Upper lobe of right lung (tissue), 1 donor: ENCODE measurements at places on chromosomes 6 and 20.

DNA sequence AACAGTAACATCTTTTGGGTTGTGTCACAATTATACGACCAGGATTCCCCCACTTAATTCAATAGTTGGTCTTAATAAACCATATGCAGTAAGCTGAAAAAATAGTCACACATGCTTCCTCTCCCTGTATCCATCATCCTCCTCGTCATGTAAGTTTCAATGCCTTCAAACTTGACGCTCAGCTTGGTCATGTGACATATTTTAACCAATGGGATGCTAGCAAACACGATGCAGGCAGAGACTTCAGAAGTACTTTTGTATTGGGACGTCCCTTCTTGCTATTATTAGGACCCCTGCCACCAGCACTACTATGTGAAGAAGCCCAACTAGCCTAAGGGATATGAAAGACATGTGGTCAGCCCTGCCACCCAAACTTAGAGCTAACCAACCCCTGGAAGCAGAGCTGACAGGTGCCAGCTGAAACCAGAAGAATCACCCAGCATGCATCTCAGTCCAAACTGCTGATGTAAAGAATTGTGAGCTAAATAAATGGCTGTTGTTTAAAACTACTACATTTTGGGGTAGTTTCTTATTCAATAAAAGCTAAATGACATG, 49.3 kb downstream of the CGA start:
- no peak for DNase-seq

- no peak for DNase-seq
Measured at GRCh38 chr6:14447240-14447639, 329.7 kb downstream of the CD83 start.

DNA sequence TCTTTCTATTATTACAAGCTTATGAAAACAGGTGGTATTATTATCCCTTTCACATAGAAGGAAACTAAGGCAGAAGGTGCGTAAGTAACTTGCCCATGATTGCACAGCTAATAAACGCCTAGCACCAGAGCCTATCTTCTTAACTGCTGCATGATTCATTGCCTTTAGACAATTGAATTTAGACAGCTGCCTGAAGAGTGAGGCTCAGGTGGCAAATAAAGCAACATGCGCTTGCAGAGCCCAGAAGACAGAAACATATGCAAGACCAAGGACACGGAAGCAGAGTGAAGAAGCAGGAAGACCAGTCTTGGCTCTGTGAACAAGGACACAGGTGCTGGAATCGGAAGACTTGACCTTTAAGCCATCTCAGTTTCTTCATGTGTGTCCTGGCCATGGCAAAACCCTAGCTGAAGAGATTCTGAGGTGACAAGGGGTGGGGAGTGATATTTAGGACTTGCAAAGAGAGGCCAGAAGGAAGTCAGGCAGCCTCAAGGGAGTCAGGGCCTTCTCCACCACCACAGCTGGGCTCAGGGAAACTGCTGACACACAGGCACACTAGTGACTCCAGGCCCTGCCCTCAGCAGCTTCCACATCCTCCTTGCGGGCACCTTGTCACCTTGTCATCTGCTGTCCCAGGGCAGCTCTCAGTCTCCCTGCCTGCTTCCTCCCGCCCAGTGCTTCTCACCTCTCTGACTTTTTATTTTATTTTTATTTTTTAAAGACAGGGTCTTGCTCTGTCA, 91.7 kb upstream of the SLC22A16 start:
- DNase-seq: no peak

DNA sequence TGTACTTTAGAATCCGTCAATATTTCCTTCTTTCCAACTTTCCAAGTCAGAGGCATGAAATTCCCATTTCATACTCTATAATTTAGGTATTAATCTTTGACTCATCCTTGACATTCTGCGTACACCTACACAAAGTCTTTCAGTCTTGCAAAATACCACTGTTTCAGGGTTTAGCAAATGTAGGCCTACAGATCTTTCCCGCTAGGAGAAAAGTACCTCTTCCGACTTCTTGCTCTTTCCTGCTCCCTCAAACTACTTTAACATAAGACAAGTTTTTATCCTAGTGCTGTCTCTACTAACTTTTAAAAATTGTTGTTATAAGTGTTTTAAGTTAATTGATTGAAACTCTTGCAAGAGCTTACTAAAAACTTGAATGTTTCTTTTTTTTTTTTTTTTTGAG, 18.3 kb upstream of the PHACTR1 start:
- no peak for DNase-seq

DNA sequence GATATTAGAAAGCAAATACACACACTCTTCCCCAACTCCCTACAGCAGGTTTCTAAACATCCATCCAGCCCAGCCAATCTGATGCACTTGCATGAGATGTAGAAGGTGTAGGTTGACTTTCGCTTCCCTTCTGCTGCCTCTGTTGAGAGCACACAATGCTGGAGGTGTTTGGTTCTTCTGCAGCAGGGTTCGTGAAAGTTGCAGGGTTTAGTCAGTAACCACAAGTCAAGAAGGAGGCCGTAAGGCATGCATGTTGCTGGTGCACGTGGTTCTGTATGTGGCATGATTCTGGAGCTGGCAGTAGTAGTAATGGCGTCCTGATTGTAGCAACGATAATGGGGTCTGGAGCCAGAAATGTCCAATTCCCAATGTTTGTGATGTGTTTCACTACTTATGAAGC, 53.0 kb downstream of the DEK start:
- no peak for DNase-seq

- DNase-seq: peak; percentile 66
Measured at GRCh38 chr6:138162111-138162954, 594 bp downstream of the ARFGEF3 start.

DNA sequence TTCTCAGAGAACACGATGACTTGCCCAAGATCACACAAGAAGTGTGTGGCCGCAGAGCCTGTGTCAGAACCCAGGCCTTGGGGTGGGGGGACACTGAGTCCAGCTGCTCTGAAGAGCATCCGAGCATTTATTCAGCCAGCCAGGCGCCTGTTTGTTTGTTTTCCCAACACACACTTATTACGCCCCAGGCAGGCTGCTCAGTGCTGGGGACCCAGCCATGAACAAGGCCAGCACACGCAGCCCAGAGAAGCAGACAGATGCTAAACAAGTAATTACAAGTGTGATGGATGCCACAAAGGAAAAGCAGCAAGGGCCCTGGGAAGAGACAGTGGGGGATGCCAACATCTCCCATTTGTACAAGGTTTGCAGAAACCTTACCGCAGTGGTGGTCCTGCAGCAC, 19.4 kb upstream of the SIRPA start:
- no peak for DNase-seq

DNA sequence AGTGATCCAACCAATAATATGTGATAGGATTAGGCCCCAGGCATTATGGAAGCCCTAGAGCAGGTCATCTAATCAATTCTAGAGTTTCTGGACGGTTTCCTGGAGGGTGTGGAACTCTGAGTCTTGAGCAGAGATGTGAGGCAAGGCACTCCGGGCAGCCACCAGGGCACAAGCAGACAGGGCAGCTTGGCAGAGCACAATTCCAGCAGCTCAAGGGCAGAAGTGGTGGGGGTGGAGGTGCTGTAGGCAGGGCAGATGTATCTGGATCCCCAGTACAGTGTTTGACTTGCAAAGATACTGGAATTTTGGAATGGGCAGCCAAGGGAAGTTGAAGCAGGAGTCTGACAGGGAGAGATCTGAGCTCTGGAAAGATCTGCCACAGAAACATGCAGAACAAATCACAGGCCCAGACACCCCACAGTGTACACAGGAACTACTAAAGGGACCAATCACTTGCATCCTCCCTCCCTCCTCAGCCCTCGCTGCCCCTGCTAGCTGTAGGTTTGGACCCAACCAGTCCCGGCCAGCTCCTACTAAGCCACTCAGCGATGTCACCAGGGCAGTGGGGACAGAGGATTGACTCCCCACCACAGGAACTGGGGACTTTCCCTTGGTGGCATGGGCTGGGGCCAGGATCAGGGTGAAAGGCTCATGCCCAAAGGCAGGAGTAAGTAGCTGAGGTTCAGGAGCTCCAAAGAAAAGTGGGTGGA, 47.0 kb downstream of the TFEB start:
- DNase-seq: no peak

DNA sequence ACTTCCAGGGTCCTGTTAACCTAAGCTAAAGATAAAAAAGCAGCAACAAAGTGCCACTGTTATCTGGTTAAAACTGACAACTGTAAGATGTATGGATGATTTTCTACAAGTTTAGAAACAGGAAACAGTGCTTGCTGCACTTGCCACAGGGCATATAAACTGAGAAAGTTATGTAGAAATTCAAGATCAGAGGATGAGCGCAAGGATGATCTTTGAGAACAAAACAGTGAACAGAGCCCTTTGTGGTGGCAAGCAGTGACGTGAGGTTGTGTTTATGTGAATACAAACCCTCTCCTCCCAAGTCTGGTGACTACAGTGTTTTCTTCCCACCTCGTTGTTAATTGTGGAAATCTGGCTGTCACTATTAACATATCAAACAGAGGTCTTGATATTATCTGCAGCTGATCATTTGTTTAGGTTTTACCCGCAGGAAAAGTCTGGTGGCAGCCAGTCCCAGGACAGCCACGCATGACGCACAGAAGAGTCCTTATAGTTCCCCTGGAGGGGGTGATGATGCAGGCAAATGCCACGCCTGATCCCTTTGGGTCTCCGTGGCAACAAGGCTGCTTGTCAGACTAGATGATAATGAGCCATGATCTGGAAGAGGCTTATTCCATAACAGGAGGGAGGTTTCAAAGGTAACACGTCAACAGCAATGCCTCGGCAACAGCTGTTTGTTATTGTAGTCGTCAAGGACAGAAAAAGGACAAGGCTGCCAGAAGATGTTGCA, 43.1 kb upstream of the TNFAIP3 start:
- DNase-seq: no peak

DNA sequence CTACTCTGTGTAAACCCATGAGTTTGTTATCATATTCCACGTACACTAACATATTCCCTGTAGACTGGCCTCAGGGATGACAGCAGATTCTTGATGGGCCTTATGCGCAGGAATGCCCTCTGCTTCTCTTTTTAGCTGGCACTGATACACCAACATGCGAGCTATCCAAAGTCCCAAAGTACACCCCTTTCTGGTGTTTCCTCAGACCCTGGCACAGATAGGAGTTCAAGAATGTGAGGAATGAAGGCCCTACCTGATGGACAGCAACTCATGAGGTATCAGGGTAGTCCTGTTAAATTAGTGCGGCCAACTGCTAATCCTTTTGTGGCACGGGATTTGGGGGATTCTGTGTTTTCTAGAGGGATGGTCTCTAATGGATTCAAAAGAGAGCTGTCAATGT, 93.0 kb downstream of the BACH2 start:
- no peak for DNase-seq

- peak; percentile 96 for DNase-seq
Measured at GRCh38 chr6:52503851-52504781, 72.7 kb downstream of the TRAM2 start.

DNA sequence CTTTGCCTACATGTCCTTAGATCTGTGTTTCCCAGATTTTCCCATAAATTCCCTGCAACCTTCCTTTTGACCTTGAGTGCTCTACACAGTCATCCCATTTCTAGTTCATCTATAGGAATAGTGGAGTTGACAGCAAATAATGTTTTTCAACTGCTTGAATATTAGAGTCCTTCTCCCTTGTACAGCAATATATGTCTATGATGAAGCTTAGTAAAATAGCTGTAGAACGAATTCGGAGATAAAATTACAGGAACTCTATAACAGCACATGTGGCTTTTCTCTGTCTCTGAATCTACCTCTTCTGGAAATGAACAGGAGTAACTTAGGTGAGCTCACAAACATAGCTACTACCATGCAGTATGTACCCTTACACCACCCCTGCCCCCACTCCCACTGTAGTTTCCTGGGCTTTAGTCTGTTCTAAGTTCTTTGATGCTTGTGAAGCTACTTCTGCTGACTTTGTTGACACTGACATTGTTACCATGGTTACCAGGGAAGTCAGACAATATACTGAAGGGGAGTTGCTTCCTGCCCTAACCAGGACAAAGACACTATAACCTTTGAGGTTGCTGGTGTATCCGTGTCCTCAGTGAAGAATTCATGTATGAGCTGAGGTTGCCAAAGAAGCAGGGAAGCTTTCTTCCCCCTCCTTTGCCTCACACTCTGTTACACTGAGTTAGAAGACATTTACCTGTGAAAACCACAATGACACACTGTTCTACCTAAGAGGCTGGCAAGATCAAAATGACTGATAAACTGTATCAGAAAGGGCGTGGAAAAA, 35.8 kb upstream of the SHLD1 start:
- no peak for DNase-seq

- DNase-seq: no peak
Measured at GRCh38 chr6:20211941-20212391, 303 bp downstream of the MBOAT1 start.

- no peak for DNase-seq
Measured at GRCh38 chr6:168865-169455, 123.3 kb upstream of the DUSP22 start.

DNA sequence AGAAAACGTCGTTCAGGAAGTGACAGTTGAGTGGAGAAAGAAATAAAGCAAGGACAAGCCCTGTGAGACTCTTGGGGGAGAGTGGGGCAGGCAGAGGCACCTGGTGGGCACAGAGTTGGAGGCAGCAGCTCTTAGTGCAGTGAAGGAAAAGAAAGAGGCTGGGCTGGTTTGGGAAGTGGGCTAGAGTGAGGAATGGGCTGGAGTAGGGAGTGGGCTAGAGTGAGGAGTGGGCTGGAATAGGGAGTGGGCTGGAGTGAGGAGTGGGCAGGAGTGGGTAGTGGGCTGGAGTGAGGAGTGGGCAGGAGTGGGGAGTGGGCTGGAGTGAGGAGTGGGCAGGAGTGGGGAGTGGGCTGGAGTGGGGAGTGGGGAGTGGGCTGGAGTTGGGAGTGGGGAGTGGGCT, 43.7 kb upstream of the BCAS1 start:
- DNase-seq: no peak

- DNase-seq: peak; percentile 77
Measured at GRCh38 chr6:29005183-29005885, at the start of gene ZNF311. Gene ZNF311 (minus strand): TSS chr6:29005315. CDS start chr6:29003954, 1,361 bp downstream.

DNA sequence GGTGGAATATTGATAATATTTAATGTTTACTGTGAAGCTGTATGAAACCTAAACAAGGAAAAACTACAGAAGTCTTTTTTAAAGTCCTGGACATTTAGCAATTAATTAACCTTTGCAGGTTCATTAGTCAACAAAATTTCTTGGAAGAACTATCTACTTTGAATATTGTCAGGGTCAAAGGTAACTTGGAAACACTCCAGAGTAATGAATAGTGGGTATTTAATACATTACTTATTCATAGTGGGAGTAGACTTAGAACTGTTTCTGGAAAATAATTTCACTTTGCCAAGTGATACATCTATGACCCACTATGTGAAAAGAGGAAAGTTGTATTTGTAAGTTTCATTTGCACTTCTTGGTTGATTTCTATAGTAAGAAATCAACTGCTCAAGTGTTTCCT, 319.1 kb downstream of the TFAP2B start:
- DNase-seq: no peak
